ENCODE measurements at places on chromosomes 6 and 20.
A peak's percentile ranks its signal among the peaks of the same experiment; 100 is the strongest.

DNA sequence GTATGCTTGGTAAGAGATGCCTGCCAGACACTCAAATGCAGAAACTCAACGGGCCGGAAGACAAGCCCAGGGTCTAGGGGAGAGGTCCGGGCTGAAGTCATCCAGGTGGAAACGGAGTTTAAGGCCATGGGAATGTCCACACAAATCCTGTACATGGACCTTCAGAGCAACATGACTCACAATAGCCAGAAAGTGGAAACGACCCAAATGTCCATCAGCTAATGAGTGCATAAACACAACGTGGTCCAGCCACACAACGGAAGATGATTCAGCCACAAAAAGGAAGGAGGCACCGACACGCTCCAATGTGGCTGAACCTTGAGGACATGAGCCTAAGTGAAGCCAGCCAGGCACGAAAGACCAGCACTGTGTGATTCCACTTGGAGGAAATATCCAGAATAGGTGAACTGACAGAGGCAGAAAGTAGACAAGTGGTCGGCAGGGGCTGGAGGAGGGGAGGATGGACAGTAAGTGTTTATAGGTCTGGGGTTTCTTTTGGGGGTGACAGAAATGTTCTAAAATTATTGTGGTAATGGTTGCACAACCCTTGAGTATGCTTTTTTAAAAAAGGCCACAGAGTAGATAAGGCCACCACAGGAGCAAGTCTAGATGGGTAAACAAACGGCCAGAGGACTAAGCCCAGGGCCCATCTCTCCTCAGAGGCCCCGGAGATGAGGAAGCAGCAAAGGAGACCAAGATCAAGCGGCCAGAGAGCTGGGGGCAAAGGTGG, 105.6 kb downstream of the PREX1 start:
- no peak for DNase-seq

DNA sequence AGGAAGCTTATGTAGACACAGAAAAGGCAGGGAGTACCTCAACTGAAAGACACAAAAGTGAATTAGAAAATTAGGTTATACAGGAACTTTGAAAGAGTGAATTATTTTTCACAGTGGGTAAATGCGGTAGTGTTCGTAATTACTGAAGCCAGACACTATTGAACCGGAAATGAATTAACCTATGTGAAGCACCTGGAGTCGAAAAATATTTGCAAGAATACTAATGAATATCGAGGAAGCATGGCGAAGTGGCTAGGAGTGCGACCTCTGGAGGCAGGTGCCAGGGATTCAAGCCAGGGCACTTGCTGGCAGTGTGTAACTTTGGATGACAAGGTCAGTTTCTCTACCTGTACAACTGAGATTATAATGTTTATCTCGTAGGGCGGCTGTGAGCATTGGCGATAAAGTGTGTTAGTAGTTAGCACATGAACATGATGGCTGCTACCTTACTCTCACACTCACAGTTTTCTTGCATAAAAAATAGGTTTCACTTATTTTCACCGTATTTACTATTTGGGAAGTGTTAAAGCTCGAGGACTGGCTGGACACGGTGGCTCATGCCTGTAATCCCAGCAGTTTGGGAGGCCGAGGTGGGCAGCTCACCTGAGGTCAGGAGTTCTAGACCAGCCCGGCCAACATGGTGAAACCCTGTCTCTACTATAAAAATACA, 567 bp upstream of the SLC18B1 start:
- DNase-seq: peak; percentile 93

DNA sequence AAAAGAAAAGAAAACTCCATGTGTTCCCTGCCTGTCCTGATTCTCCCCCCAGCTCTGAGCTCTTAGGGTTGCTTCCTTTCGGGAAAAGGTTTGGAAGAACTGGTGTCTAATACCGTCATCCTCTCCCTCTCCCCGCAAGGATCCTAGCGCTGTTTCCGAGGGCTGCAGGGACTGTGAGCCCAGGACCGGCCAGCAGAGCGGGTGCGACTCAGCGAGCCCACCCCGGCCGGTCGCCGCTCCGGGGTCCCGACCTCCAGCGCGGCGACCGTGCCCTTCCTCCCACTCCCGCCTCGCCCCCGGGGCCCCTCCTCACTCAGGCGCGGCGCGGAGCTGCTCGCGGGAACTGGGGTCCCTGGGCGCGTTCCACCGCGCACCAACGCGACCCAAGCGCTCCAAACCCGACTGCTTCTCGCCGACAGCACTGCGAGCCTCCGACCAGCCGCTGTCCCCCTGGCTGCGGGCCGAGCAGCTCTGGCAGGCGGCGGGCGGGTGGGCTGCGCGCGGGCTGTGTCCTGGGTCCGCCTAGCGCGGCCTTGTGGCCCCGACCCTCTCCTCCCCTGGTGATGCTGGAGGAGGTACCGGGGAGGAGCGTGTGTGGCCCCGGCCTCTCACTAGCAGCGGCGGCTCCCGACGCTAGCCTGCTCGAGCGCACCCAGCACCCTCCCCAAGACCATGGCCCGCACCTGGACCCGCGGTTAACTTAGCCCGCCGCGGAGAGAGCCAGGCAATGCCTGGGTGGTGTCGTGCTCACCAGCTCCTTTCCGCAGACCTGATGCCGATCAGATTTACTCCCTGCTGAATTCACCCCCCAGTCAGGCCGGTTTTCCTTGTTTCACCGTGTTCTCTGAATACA, at the start of gene PLA2G7:
Gene PLA2G7, minus strand, starts transcription at position 509 of the 853 bp plus-strand sequence. CDS start 12,484 bp downstream, outside the sequence.
- DNase-seq: no peak

- DNase-seq: no peak
Measured at GRCh38 chr6:21022343-21023107, 488.3 kb downstream of the CDKAL1 start.

DNA sequence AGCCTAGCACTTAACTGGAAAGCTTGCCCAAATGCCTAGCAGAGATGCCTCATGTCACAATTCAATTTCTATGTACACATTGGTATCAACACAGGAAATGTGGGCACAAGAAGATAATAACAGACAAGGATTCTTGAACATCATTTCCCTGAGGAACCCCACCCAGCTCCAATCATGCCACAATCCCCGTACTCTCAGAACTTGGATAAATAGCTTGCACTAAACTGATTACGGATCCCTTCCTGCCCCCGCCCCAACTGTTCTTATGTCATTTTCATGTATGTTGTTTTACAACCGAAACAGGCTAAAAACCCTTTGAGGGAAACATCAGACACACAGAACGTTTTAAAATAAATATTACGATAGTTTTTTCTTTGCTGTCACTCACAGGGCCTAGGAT, 87.1 kb downstream of the BACH2 start:
- no peak for DNase-seq

GRCh38 chr6:14452567-14453527, 335.3 kb downstream of the CD83 start:
- DNase-seq: peak; percentile 31

- no peak for DNase-seq
Measured at GRCh38 chr6:33329058-33329457, 11.5 kb upstream of the ZBTB22 start.

GRCh38 chr6:113782636-113783035, 74.5 kb upstream of the MARCKS start:
- DNase-seq: no peak

DNA sequence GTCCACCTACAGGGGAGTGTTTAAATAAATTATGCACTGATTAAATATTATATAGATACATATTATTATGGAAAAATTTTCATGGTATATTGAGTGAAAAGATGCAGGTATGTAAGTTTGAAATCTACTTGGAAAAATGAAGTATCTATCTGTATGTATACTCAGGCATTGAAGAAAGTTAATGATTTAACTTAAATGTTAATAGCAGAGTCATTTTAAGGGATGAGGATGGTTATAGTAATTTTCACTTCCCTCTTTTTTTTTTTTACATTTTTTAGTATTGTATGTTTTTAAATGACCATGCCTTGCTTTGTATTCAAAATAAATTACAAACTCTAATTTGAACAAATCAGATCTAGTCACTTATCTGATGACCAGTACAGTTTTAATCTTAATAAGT, 43.2 kb upstream of the NOTCH4 start:
- no peak for DNase-seq

GRCh38 chr6:28377879-28378278, 21.7 kb downstream of the ZSCAN12 start:
- DNase-seq: no peak

- no peak for DNase-seq
Measured at GRCh38 chr6:56440551-56440981, 193.2 kb upstream of the COL21A1 start.

GRCh38 chr20:29690274-29690673, 1567.2 kb upstream of the DEFB115 start:
- DNase-seq: no peak

DNA sequence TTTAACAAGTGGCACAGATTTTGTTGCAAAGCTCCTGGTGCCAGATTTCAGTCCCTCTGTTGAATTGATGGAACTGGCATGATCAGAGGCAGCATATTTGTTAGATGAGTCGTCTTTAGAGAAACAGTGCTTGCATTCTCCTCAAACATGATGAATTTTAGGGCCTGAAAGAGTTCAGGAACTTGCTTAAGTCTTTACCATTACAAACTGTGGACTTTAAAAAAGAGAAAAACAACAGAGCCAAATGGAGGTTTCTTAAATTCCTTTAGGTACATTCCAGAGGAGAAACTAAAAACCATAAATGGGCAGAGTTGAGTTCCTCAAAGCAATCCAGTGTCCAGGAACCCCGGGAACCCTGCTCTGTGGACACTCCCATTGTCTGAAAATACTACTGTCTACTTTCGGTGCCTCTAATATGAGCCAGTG, 2.5 kb downstream of the GTF2H5 start:
- DNase-seq: no peak

Data from hematopoietic multipotent progenitor cell treated with erythropoietin and hydrocortisone succinate and interleukin-3 and kit ligand, for 15 days (in vitro differentiated cells).